Mononuclear cell (primary cell): ENCODE measurements at places on chromosomes 4 and X. TPM values are rescaled to one million over a fixed set of nuclear protein-coding genes. Genes with fewer than 3 reads are reported as not detected.

Gene TRPC3
- 0.31 TPM for total RNA-seq

Gene UCP1
- total RNA-seq, result not detected

Gene TMEM164
- total RNA-seq, result 13.5 TPM

Gene ATP1B4
- total RNA-seq, result not detected

Gene GPC3
- 0.31 TPM for total RNA-seq

Gene ARAP2
- total RNA-seq, result 201 TPM

Gene GAB3
- 10.1 TPM for total RNA-seq

Gene TSPAN7
- total RNA-seq, result not detected

Gene DMP1
- not detected for total RNA-seq

Gene STBD1
- total RNA-seq, result not detected

Gene CXCL3
- total RNA-seq, result 46.6 TPM

Gene IL3RA
- total RNA-seq, result 13.2 TPM

Gene NAP1L2
- 3.7 TPM for total RNA-seq

Gene MAGEC2
- total RNA-seq, result not detected

Gene SLITRK4
- total RNA-seq, result 1.5 TPM

Gene CSAG2
- not detected for total RNA-seq

Gene CENPI
- total RNA-seq, result 2.1 TPM

Gene CT47B1
- total RNA-seq, result not detected

Gene TMPRSS11A
- not detected for total RNA-seq

Gene FGFBP1
- not detected for total RNA-seq

Gene CCNG2
- total RNA-seq, result 48.9 TPM

Gene SLC49A3
- 2.9 TPM for total RNA-seq

Gene TRPC5OS
- total RNA-seq, result 0.10 TPM

Gene INTS6L
- 20.8 TPM for total RNA-seq

Gene TCP11X2
- total RNA-seq, result not detected

Gene NLGN4X
- total RNA-seq, result under 0.01 TPM

Gene GABRQ
- total RNA-seq, result under 0.01 TPM

Gene DGKK
- total RNA-seq, result 0.31 TPM

Gene CITED1
- total RNA-seq, result 0.31 TPM

Gene PDCL2
- not detected for total RNA-seq

Gene STAP1
- total RNA-seq, result 13.0 TPM

Gene MAML3
- total RNA-seq, result 4.4 TPM

Gene TAF9B
- 15.5 TPM for total RNA-seq

Gene ANAPC4
- 15.1 TPM for total RNA-seq

Gene MAGEC1
- not detected for total RNA-seq

Gene XAGE1A
- not detected for total RNA-seq

Gene HSD17B13
- total RNA-seq, result 1.6 TPM

Gene GIMD1
- not detected for total RNA-seq

Gene MAPK10
- 0.52 TPM for total RNA-seq

Gene TNIP3
- 0.73 TPM for total RNA-seq
